Urothelium cell line (cell line): ENCODE measurements at places on chromosomes 7 and 10.

- no peak for DNase-seq
Measured at GRCh38 chr10:78948621-78949030, 120.1 kb upstream of the ZMIZ1 start.

DNA sequence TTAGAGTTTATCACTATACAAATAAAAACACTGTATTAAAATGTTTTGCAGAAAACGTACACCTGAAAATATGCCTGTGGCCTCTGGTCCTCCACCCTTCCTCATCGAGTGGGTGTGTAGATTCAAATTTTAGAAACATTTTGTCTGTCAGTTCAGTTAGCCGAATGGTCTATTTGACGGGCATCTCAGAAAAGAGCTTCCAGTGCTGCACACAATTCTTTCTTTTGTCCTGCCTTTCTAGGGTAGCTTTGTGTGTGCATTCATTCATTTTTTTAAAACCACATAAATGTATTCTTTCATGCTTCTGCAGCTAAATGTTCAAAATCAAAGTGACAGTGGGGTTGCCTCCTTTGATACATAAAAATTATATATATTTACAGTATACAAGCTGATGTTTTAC lies 46.8 kb downstream of the GNAI1 start:
- no peak for DNase-seq

DNA sequence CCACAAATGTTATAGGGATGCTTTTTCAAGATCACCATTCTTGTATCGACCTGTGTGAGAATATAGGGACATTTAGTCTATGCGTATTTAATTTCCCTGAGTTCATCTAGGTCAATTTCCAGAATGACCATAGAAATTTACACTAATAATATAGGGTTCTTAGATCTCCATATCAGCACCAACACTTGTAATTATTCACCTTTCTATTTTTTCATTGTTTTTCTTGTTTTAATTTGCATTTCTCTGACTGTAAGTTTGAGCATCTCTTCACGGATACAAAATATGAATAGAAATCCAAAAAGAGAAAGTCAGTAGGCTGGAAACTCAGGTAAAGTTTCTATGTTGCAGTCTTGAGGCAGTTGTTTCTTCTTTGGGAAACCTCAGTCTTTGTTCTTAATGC lies 134.8 kb downstream of the CREB5 start:
- DNase-seq = no peak

DNA sequence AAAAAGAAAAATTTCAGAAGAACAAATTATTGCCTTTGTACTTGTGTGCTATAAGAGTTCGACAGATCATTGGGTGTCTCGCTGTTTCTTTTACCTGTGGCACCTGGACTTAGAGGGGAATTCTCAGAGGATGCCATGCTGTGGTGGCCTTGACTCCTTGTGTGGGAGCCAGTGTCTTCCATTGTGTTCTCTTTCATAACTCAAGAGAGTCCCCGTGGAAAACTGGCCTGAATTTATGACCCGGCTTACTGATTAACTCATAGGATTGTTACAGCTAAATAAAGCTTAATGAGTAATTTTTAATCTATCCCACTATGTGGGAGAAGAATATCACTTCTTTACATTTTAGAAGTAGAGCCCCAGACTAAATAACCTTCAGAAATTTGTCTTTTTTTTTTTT lies 54.5 kb downstream of the UBE3C start:
- no peak for DNase-seq

GRCh38 chr7:69564454-69565417 lies 33.5 kb upstream of the AUTS2 start:
- DNase-seq = peak; percentile 21
